Umbilical cord (tissue), 2 donors: ENCODE measurements at places on chromosomes 1 and 21.

GRCh38 chr1:7229696-7230631 is 444.7 kb downstream of the CAMTA1 start:
- DNase-seq: peak; percentile 19

DNA sequence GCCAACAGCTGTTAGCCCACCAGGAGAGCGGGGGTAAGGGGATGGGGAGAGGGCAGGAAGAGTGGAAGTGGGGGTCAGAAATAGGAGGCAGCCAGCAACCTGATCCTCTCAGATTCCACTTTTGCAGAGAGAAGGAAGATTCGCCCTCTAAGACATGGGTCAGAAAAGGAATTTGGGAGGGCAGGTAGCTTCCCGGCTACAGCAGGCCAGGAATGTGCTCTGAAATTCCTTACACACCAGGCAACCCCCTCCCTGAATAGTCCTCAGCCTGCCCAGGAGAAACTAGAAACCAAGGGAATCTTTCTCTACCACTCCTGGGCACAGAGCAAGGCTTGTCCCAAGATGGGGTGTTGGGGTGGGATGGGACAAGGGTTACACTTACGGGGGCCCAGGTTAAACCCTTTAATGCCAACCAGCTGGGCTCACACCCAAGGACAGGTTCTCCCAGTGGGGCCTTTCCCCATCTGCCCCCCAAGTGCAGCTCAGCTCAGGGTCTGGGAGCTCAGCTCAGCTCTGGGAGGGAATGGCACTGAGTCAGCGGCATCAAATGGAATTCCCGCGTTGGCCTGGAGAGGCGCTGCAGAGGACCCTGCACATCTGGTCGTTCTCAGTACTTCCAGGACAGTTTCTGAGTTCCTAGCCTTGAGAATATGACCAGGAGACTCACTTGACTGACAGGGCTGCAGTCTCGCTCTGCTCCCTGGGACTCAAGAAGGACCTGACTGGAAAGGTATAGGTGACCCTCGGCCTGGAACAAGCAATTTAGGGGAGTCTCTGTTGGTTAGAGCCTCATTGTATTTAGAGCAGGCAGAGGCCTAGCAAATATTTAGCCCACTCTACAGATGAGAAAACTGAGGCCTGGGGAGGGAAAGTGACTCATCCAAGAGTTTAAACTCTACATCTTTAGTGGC is 761 bp downstream of the TNNT2 start:
- DNase-seq: peak; percentile 67

GRCh38 chr1:172980456-172980855 is 70.3 kb downstream of the TNFSF18 start:
- DNase-seq: no peak

DNA sequence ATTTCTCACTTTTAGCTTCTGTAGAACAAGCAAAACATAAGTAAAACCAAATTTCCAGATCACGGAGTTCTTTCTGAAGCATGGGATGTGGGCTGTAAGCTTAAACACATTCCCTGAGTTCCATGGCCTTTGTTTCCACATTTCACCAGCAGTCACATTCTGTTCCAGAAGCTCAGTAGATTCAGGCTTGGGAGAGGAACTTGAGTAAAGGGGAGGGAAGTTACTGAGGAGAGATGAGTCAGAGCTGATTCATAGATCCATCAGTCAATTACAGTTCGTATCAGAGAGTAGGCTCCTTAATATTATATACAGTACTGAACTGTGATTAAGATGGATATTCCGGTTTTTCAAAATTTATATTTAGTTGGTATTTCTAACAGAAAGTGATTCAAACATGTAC is 614.3 kb downstream of the NCAM2 start:
- peak; percentile 10 for DNase-seq

- DNase-seq: peak; percentile 60
Measured at GRCh38 chr1:26496861-26497260, 24.6 kb downstream of the HMGN2 start.

- DNase-seq: no peak
Measured at GRCh38 chr21:32468681-32469111, 56.2 kb downstream of the EVA1C start.

DNA sequence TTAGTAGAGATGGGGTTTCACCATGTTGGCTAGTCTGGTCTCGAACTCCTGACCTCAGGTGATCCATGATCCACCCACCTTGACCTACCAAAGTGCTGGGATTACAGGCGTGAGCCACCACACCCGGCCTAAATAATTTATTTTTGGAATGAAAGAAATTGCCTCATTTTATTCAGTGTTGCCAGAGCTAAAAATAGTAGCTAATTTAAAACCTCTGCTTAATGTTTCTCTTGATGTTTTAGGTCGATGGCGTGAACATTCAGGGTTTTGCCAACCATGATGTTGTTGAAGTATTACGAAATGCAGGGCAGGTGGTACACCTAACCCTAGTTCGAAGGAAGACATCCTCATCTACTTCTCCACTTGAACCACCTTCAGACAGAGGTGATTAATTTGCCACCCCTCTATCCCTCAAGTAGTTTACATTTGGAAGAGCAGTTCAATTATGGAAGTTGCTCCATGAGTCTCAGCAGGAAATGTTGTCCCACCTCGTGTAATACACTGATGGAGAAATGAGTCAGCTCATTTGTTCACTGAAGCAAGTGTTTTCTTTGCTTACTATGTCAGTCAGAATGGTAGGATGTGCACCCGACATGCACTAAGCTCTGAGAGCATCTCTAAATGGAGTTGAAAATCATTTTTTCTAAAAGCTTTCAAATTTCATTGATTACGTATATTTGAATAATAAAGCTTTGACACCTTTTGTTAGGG is 54.9 kb downstream of the PATJ start:
- no peak for DNase-seq

DNA sequence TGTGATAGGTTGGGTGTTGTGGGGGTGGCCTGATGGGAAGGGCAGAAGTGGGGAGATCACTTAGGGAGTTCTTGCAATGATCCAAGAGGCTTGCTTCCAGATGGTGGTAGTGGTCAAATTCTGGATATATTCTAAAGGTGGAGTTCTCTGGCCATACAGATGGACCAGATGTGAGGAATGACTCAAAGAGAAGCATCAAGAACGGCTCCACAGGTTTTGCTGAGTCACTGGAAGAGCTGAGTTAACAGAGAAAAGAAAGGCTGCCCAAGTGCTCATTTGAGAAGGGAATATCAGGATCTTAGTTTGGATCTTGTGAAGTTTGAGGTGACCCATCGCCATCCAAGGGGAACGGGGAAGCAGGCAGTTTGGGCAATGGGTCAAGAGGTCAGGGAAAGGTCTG is 192.9 kb upstream of the GALNT2 start:
- no peak for DNase-seq

DNA sequence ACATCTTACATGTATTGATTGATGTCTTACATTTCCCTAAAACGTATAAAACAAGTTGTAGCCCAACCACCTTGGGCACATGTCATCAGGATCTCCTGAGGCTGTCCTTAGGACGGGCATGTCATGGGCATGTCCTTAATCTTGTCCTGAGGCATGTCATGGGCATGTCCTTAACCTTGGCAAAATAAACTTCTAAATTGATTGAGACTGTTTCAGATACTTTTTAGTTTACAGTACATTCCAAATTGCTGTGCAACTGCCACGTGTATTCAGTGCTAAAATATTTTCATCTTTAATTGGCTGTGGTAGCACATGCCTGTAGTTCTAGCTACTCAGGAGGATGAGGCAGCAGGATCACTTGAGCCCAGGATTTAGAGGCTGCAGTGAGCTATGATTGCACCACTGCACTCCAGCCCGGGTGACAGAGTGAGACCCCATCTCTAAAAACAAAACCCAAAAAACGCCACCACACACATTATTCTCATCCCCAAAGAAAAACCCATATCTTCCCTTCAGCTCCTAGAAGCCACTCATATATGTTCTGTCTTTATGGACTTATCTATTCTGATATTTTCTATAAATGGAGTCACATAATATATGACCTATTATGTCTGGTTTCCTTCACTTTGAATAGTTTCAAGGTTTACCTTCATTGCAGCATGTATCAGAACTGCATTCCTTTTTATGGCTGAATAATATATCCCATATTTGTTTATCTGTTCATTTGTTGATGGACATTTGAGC is 96.0 kb upstream of the BTG3 start:
- no peak for DNase-seq

DNA sequence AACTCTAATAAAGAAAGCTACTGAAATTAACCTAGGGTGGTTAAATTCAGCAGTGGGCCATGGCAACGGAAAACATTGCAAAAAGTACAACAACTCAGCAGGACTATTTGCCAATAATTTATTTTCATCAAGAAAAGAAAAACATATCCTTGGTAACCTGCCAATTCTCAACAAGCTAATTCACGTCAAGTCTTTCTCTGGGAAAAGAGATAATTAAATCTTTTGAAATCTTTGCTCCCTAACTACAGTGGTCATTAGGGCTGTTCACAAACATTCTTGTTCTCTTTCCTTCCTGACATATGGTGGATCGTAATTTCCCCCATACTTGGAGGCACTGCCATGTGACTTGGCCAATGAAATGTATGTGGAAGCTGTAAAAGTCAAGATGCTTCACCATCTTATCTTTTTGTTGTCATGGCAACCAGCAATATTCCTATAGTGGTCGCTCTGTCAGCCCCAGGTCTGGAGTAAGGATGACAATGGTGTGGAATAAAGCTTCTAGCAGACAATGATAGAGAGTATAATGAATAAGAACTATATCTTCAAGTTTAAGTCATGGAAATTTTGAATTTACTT is 29.6 kb upstream of the ZNF326 start:
- no peak for DNase-seq

DNA sequence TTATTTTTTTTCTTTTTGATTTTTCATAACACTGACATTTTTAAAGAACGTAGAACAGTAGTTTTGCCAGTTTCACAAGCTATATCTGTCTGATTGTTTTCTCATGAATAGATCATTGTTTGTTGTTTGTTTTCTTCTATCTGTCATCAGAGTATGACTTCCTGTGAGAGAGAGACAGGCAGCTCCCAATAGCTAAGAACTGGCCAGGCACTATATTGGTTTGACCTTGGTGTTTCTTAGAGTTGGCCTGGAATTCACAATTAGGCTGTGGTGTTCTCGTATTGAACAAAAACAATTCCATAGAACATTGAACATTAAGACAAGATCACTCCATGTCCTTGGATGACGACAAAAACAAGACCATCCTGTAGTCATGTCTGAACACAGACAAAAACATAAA is 43.4 kb downstream of the RPS6KC1 start:
- no peak for DNase-seq

DNA sequence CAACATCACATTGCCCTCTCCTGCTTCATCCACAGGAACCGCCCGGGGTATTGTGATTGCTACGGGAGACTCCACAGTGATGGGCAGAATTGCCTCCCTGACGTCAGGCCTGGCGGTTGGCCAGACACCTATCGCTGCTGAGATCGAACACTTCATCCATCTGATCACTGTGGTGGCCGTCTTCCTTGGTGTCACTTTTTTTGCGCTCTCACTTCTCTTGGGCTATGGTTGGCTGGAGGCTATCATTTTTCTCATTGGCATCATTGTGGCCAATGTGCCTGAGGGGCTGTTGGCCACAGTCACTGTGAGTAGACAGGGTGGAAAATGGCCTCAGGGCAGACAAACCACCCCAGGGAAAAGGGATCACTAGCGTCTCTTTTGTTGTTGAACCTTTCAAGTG is 12.7 kb downstream of the ATP1A4 start:
- DNase-seq: no peak

- DNase-seq: no peak
Measured at GRCh38 chr1:161721738-161722343, 497 bp downstream of the FCRLB start.

GRCh38 chr1:40315795-40316594 is 1.1 kb downstream of the COL9A2 start:
- peak; percentile 51 for DNase-seq

DNA sequence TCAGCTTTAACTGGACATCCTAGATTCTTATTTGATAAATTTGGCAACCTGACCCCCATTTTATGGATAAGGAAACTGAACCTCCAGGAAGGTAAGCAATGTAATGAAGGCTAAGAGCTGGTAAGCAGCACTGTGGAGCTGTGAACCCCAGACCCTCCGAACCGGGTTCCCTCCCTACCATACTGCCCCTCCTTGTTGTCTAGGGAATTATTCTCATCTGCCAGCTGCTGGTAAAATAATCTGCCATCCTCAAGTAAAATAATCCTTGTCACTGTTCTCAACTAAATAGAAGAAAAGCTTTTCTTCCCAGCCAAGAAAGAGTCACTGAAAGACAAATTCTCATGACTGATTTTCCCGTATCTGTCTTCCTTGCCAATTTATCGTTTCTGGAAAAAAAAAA is 55.8 kb upstream of the PRDX6 start:
- DNase-seq: no peak

GRCh38 chr1:40075266-40075665 is 21.8 kb downstream of the PPT1 start:
- DNase-seq: no peak

GRCh38 chr1:90347366-90347765 is 352.5 kb downstream of the ZNF326 start:
- DNase-seq: no peak

DNA sequence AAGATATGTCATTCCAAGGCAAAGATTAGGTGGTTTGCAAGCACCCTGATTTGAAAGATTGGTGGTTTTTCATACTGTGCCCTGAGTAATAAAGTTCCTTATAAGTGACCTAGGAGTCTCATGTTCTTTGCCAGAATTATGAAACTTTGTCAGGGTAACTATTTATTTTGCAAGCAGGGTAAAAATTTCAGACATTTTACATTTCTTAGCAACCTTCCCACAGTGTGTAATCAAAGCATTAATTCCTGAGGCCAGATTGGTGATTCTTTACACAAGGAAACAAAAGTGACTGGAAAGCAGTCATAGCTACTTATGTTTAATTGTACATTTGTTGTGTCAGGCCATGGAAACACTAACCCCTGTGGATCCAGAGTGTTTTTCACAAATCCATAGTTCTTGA is 998.0 kb upstream of the B3GALT2 start:
- no peak for DNase-seq

DNA sequence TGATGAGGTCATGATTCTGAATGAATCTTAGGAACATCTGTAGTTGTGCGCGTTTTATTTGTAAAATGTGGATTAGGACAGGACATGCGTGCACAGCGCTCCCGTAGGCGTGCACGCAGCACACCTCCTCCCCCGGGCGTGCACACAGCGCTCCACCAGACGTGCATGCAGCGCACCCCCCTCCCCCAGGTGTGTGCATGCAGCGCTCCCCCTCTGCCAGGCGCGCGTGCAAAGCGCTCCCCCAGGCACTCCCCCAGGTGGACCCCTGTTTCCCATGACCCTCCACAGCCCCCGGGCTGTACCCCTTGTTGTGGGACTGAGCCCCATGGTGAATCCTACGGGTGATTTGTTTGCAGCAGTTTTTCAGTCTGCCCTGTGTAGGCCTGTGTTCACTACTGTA is 61.6 kb downstream of the S100B start:
- DNase-seq: no peak

GRCh38 chr1:65175171-65176055 is 27.4 kb downstream of the AK4 start:
- peak; percentile 53 for DNase-seq

DNA sequence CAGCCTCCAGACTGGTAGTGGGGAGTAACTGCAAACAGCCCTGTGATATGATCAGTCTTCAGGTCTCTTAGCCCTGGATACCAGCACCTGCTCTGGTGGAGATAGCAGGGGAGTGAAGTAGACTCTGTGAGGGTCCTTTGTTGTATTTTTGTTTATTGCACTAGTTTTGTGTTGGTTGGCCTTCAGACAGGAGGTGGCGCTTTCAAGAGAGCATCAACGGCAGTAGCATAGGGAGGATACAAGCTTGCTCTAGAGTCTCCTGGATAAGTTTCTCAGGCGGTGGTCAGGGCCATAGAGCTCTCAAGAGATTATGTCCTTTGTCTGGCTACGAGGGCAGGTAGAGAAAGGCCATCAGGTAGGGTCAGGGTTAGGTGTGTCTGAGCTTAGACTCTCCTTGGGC is 116.4 kb downstream of the USH2A start:
- no peak for DNase-seq

- DNase-seq: no peak
Measured at GRCh38 chr1:173187671-173188237, 19.4 kb downstream of the TNFSF4 start.
